Vagina (tissue), 2 donors: ENCODE measurements at places on chromosomes 6 and 20. TPM values are rescaled to one million over a fixed set of nuclear protein-coding genes. Genes with fewer than 3 reads are reported as not detected.

Gene GNMT
- 1.5 TPM for total RNA-seq

Gene DEFB132
- not detected for total RNA-seq

Gene CEP85L
- total RNA-seq = 11.8 TPM

Gene TMEM200A
- total RNA-seq = 3.9 TPM

Gene RRAGD
- 6.4 TPM for total RNA-seq

Gene EPPIN
- total RNA-seq = not detected

Gene KIAA0408
- total RNA-seq = 4.7 TPM

Gene COL9A1
- 1.7 TPM for total RNA-seq

Gene ISM1
- 14.5 TPM for total RNA-seq

Gene KIF25
- not detected for total RNA-seq

Gene HSPA1L
- total RNA-seq = 0.98 TPM

Gene NOL4L
- 17.9 TPM for total RNA-seq

Gene MAS1
- 0.49 TPM for total RNA-seq

Gene SESN1
- total RNA-seq = 58.9 TPM

Gene KIF6
- not detected for total RNA-seq

Gene AGER
- total RNA-seq = 8.1 TPM

Gene ATXN1
- total RNA-seq = 43.2 TPM
